ENCODE measurements at places on chromosomes 12 and 14.

- DNase-seq = no peak
These were observed 7.2 kb downstream of the ANKS1B start for GRCh38 chr12:99977550-99977949.

- no peak for DNase-seq
These were observed 59.2 kb upstream of the CISTR start for GRCh38 chr12:53810950-53811349.

GRCh38 chr12:121468499-121468801, 68.5 kb downstream of the RNF34 start:
- DNase-seq = no peak

- DNase-seq = no peak
These were observed 187.6 kb downstream of the NOVA1 start for GRCh38 chr14:26410189-26410685.

DNA sequence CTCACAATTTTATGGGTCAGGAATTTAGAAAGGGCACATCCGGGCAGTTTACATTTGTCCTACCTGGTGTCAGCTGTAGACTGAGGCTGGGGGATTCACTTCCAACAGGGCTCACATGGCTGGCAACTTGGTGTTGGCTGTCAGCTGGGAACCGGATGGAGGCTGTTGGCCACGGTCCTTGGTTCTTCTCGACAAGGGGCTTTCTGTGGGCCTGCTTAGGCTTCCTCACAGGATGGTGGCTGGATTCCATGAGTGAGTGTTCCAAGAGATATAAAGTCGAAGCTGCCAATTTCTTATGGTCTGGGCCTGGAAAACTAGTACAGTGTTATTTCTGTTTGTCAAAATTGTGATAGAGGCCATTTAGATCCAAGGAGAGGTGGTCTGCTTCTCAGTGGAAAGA, 127.9 kb downstream of the PTCSC3 start:
- DNase-seq = no peak

Measured in nephron progenitor cell (in vitro differentiated cells).